Calu3 (cell line): ENCODE measurements at places on chromosomes 11 and 22. TPM values are rescaled to one million over a fixed set of nuclear protein-coding genes. Genes with fewer than 3 reads are reported as not detected.

GRCh38 chr11:128323381-128323780 is 264.0 kb downstream of the ETS1 start:
- H3K4me3 ChIP-seq = no peak overlapping the region
- no peak for DNase-seq
- H3K4me1 ChIP-seq = no peaks in the 10 kb centered on the region
- H3K36me3 ChIP-seq = no peaks in the 10 kb centered on the region
- no peaks in the 10 kb centered on the region for H3K27me3 ChIP-seq
- no peak overlapping the region for H3K27ac ChIP-seq

DNA sequence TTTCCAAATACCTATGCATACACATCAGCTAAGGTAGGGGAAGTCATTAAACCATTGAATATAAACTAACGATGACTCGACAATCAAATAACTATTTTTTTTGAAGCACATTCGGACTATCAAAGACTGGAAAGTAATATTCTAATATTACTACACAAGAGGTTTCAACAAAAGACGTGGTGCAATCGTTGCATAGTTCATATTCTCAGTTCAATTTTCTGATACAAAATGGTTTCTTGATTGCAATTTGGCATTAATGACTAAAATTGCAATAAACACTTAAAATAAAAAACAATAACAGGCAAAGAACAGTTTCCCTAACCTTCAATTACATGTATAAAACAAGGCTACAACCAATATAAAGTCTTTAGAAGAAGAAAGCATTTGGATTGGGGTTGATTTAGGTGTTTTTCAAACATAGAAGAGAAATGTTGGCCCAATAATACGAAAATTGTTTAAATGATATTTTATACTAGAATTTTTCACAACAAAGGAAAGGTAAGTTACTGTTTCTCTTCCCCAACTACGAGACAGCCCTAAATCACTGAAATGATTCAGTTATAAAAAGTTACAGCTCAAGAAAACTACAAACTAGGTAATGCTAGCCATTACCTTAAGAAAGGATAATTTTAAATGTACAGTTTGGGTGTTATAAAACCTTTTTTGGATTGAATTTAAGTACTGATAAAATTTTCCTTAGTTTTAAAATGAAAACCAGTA is 17.6 kb downstream of the BLID start:
- H3K4me1 ChIP-seq = no peaks in the 10 kb centered on the region
- H3K36me3 ChIP-seq = no peaks in the 10 kb centered on the region

- H3K36me3 ChIP-seq = peaks cover 93% of the 10 kb centered on the region
- DNase-seq = peak; percentile 89
- peak overlapping the region; percentile 100 for H3K27ac ChIP-seq
- H3K4me1 ChIP-seq = peaks cover 90% of the 10 kb centered on the region
These were observed 55.0 kb downstream of the MYH9 start for GRCh38 chr22:36332623-36333332.

Gene LDLRAD3
- 10.9 and 16.2 TPM in 2 replicates for total RNA-seq

Gene VPS37C
- total RNA-seq = 22.7 TPM in 2 replicates

DNA sequence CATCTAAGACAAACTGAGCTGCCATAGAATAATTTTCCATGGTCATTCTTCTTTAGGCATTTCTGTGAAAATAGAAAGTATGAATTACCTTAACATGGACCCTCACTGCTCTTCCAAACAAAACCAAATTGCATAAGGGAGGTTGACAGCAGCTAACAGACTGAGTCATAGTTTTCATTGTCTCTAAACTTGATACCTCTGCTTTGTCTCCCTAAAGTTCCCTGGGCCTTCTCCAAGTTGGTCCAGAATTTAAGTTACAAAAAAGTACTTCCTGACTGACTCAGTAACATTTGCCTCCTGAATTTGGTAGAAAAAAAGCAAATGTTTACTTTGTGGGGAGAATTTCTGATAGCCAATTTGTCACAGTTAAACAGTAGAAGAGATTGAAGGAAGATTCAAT is 3.0 kb downstream of the OR8D1 start:
- H3K27me3 ChIP-seq = no peaks in the 10 kb centered on the region
- H3K27ac ChIP-seq = no peak overlapping the region
- H3K4me1 ChIP-seq = no peaks in the 10 kb centered on the region
- no peaks in the 10 kb centered on the region for H3K36me3 ChIP-seq

DNA sequence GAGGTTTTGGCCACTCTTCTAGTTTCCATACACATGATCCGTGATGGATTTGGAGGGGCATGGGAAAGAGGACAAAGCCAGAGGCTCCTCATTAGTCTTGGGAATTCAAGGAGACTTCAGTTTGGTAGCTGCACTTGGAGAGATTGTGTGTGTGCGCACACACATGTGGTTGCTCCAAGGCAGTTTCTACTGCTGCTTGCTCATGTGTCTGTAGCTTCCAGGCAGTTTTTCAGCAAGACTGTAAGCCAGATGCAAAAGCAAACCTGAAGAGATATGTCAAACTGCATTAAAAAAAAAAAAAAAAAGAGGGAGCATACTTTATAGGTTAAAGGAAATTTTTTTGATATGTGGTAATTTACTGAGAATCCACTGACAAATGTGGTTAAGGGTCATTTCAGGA is 95.7 kb downstream of the OSBP2 start:
- no peak overlapping the region for H3K4me3 ChIP-seq
- peaks cover 21% of the 10 kb centered on the region for H3K27me3 ChIP-seq
- H3K4me1 ChIP-seq = no peaks in the 10 kb centered on the region
- H3K36me3 ChIP-seq = no peaks in the 10 kb centered on the region

GRCh38 chr11:117428186-117428855 is 100.7 kb downstream of the CEP164 start:
- H3K27me3 ChIP-seq = peaks cover 57% of the 10 kb centered on the region
- no peak overlapping the region for H3K27ac ChIP-seq
- no peaks in the 10 kb centered on the region for H3K36me3 ChIP-seq
- no peak for DNase-seq
- no peaks in the 10 kb centered on the region for H3K4me1 ChIP-seq

- H3K4me1 ChIP-seq = no peaks in the 10 kb centered on the region
- no peaks in the 10 kb centered on the region for H3K36me3 ChIP-seq
- H3K27me3 ChIP-seq = peaks cover 93% of the 10 kb centered on the region
- DNase-seq = no peak
- H3K27ac ChIP-seq = no peak overlapping the region
These were observed 233.3 kb downstream of the CEP164 start for GRCh38 chr11:117560780-117561530.

Gene SLC22A6
- not detected in 2 replicates for total RNA-seq

DNA sequence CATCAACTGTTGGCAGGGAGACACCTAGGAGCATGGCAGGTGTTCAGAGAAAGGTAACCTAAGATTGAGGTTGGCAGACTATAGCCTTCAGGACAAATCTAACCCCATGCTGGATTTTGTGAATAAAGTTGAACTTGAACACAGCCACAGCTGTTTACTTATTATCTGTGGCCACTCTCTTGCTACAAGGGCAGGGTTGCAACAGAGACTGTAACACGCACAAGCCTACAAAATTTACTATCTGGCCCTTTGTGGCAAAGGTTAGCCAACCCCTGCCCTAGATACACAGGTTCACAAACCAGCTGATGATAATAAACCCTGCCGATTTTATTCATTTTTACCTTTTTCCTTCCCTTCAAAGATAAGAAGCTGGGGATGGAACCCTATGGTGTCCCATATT is 2.5 kb downstream of the THYN1 start:
- H3K36me3 ChIP-seq = peaks cover 23% of the 10 kb centered on the region
- no peak for DNase-seq
- no peak overlapping the region for H3K4me3 ChIP-seq
- no peaks in the 10 kb centered on the region for H3K27me3 ChIP-seq

DNA sequence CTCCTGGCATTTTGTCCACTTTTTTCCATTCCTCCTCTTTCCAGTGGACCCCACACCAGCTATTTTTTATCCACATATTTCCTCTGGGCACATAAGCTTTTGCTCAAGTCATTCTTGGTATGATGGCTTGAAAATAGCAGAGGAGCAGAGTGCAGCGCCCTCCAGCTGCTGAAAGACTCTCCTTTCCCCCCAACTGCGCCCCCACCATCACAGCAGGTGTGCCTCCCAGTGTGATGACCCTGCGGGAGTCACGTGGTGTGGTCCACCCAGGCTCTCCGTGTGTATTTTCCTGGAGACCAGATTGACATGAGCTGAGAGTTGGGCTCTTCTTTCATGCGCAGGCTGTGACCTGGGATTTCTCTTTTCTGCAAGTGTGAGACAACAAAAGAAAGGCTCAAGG is 1241.6 kb downstream of the TBC1D22A start:
- H3K4me1 ChIP-seq = no peaks in the 10 kb centered on the region
- H3K27ac ChIP-seq = no peak overlapping the region
- no peak overlapping the region for H3K4me3 ChIP-seq
- H3K27me3 ChIP-seq = no peaks in the 10 kb centered on the region
- no peak for DNase-seq

Gene GNAZ
- total RNA-seq = 6.0 and 7.3 TPM in 2 replicates

- H3K36me3 ChIP-seq = no peaks in the 10 kb centered on the region
- no peak overlapping the region for H3K4me3 ChIP-seq
- H3K27me3 ChIP-seq = no peaks in the 10 kb centered on the region
- DNase-seq = no peak
These were observed 9.9 kb upstream of the ACER3 start for GRCh38 chr11:76850815-76851214.

Gene PPFIBP2
- 28.5 and 51.8 TPM in 2 replicates for total RNA-seq

GRCh38 chr11:82682003-82682751 is 51.5 kb downstream of the FAM181B start:
- no peaks in the 10 kb centered on the region for H3K36me3 ChIP-seq
- peak overlapping the region; percentile 5 for H3K4me3 ChIP-seq
- H3K27ac ChIP-seq = peak overlapping the region; percentile 37
- peak; percentile 9 for DNase-seq
- peaks cover 18% of the 10 kb centered on the region for H3K27me3 ChIP-seq

- no peaks in the 10 kb centered on the region for H3K36me3 ChIP-seq
- H3K27me3 ChIP-seq = peaks cover 78% of the 10 kb centered on the region
- no peaks in the 10 kb centered on the region for H3K4me1 ChIP-seq
- H3K27ac ChIP-seq = no peak overlapping the region
- DNase-seq = no peak
These were observed 165.1 kb downstream of the CEP164 start for GRCh38 chr11:117492578-117493251.

- no peak within 1 kb of the TSS for H3K27ac ChIP-seq
- peaks cover 15% of the 10 kb centered on the region for H3K27me3 ChIP-seq
- no peaks in the 10 kb centered on the region for H3K36me3 ChIP-seq
- H3K4me1 ChIP-seq = no peaks in the 10 kb centered on the region
- H3K4me3 ChIP-seq = no peak within 1 kb of the TSS
These were observed at the start of gene OR5A2 for GRCh38 chr11:59426361-59427067. Gene OR5A2, minus strand, starts transcription at chr11:59426413. Its CDS starts 3,460 bp downstream, at chr11:59422953.

DNA sequence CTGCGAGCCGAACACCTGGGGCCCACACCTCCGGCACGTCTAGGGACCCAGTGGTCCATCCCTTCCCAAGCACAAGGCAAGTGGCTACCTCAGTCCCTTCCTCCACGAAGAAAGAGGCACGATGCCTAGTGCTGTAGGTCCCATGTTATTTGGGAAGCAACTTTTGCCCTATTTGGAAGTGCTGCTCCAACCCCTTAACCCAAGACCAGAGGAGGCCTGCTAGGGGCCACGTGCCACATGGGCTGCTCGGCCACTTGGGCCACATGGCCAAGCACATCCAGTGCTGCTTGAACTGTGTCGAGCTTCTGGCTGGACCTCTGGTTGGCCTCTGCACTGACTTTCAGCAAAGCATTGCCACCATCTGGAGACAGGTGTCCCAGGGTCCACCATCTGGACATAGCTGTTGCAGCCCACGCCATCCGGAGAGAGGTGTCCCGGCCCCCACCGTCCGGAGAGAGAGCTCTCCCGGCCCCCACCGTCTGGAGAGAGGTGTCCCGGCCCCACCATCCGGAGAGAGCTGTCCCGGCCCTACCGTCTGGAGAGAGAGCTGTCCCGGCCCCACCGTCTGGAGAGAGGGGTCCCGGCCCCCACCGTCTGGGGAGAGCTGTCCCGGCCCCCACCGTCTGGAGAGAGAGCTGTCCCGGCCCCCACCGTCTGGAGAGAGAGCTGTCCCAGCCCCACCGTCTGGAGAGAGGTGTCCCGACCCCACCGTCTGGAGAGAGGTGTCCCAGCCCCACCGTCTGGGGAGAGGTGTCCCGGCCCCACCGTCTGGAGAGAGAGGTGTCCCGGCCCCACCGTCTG is 6.5 kb upstream of the B4GALNT4 start:
- peaks cover 5% of the 10 kb centered on the region for H3K36me3 ChIP-seq
- DNase-seq = no peak
- peaks cover 37% of the 10 kb centered on the region for H3K27me3 ChIP-seq
- no peak overlapping the region for H3K4me3 ChIP-seq
- H3K4me1 ChIP-seq = peaks cover 8% of the 10 kb centered on the region

DNA sequence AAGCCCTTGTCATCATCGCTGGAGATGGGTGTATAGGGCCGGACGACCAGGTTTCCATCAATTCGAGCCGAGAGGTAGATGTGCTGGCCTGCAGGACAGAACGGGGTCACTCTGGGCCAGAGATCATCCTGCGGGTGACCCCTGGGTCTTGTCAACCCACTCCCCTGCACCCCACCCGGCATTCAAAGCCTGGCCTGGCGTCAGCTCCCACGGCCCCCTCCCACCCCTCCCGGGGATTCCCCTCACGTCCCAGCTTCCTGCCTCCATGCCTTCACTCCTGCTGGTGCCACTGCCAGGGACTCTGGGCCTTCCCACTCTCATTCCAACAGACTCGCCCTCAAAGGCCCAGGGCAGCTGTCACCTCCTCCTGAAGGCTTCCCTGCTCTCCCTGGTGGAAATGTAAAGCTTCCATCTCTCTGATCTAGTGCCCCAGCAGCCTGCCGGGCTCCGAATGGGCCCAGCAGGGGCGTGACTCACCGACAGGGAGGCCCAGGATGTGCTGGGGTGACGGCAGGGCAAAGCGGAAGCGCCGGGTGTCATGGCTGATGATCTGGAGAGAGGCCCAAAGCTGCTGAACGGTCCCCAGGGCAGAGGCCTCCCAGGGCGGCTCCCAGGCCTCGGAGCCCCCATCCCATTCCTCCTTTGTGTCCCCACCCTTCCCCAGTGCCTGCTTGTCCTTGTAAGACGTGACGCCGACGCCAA is 9.3 kb downstream of the ATP5MGL start:
- H3K4me1 ChIP-seq = peaks cover 9% of the 10 kb centered on the region
- no peak overlapping the region for H3K27ac ChIP-seq
- no peak for DNase-seq
- H3K4me3 ChIP-seq = no peak overlapping the region
- H3K27me3 ChIP-seq = no peaks in the 10 kb centered on the region

Gene CCDC116
- total RNA-seq = 0.17 TPM in 1 of 2 replicates, not detected in the other

Gene OR5D13
- total RNA-seq = not detected in 2 replicates

DNA sequence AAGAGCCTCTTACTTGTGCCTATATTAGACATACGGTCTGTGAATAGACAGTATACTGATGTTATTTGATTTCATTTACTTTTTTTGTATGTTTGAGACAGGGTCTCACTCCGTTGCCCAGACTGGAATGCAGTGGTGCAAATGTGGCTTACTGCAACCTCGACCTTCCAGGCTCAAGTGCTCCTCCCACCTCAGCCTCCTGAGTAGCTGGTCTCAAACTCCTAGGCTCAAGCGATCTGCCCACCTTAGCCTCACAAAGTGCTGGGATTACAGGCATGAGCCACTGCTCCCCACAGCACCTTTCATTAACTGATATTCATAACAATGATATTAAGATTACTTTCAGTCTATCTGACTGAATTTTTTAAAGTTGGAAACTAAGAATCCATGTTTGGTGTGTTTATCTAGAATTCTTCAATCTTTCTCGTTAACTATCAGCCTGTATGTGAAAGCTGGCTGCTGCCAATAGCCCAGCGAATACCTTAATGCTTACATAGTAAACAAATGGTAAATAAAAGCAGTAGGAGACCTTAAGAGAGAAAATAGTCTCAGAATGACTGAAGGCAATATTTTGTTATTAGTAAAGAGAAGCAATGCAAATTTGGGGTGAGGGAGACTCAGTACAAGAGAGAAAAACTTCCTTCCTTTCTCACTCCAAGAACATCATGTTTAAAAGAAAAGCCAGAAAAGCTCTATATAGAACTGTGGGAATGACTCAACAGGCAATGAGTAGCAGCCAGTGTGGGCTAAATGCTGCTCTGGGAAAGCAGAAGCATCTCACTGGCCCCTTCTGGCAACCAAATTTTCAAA is 101.9 kb downstream of the MRTFA start:
- peak overlapping the region; percentile 22 for H3K27ac ChIP-seq
- peaks cover 29% of the 10 kb centered on the region for H3K4me1 ChIP-seq
